ENCODE measurements at places on chromosomes 2 and 18. TPM values are rescaled to one million over a fixed set of nuclear protein-coding genes. Genes with fewer than 3 reads are reported as not detected.

Gene RALB
- total RNA-seq = 36.0 TPM

Gene RFTN2
- 14.1 TPM for total RNA-seq

Gene GPR75
- total RNA-seq = 1.0 TPM

Gene PCARE
- under 0.01 TPM for total RNA-seq

Gene TTL
- 15.1 TPM for total RNA-seq

Gene ASXL3
- total RNA-seq = 7.3 TPM

Gene SIX2
- total RNA-seq = 4.2 TPM

Gene MAPRE3
- total RNA-seq = 3.7 TPM

Gene MPP4
- total RNA-seq = under 0.01 TPM

Gene SCLY
- total RNA-seq = 11.5 TPM

Gene GPAT2
- 7.8 TPM for total RNA-seq

Gene CCDC74A
- 1.0 TPM for total RNA-seq

Gene SPC25
- 3.7 TPM for total RNA-seq

Gene CCT7
- 205 TPM for total RNA-seq

Gene LYPD6
- 2.1 TPM for total RNA-seq

Gene COL4A3
- under 0.01 TPM for total RNA-seq

Gene UGT1A10
- total RNA-seq = not detected

Gene ACKR3
- total RNA-seq = 21.4 TPM

Gene UBXN4
- total RNA-seq = 41.8 TPM

Gene MDH1B
- not detected for total RNA-seq

Gene GKN2
- total RNA-seq = not detected

Gene RASGRP3
- total RNA-seq = 49.1 TPM

Gene CFAP221
- 1.0 TPM for total RNA-seq

Gene OSBPL6
- 2.1 TPM for total RNA-seq

Gene SULT1C4
- 12.5 TPM for total RNA-seq

Gene LBX2
- not detected for total RNA-seq

Gene EVA1A
- total RNA-seq = 6.3 TPM

Gene DCDC2C
- not detected for total RNA-seq

Gene PRADC1
- 17.7 TPM for total RNA-seq

Gene HRH4
- total RNA-seq = not detected

Gene ZSWIM2
- total RNA-seq = not detected

Gene DLGAP1
- total RNA-seq = 0.52 TPM

Gene RGPD3
- 0.52 TPM for total RNA-seq

Gene ATP6V1B1
- total RNA-seq = 1.6 TPM

Gene RFX8
- under 0.01 TPM for total RNA-seq

Gene MROH2A
- total RNA-seq = not detected

Gene RNF152
- 17.2 TPM for total RNA-seq

Gene LYG2
- not detected for total RNA-seq

Gene TACR1
- total RNA-seq = under 0.01 TPM

Gene KCNG3
- total RNA-seq = under 0.01 TPM

Gene DES
- 3,588 TPM for total RNA-seq

Gene UPP2
- total RNA-seq = not detected

Gene NRBP1
- total RNA-seq = 81.4 TPM

Gene IGFBP5
- 260 TPM for total RNA-seq

Gene PARD6G
- total RNA-seq = 3.7 TPM

Gene ACTR3
- 40.7 TPM for total RNA-seq

All from skeletal muscle tissue (tissue), 5 donors.